ENCODE measurements at places on chromosomes 6 and 20.

DNA sequence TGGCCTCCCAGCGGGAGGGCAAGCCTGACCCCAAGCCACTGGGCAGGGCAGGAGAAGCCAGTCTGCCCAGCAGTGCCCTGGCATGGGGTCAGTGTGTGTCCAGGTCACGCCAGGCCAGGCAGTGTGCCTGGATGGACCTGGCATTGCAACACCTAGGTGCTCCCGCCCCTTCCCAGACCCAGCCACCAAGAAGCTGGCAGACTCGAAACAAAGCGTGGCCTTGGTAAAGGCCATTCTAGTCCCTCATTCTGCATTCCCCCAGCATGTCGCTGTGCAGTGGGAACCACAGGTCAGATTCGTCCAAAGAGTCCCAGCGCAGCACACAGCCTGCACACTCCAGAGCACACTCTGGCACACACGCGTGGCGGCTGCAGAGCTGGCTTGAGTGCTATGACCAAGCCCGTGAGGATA lies 19.3 kb upstream of the APMAP start:
- no peak for DNase-seq

GRCh38 chr20:4681991-4682401 lies 39.7 kb upstream of the PRND start:
- no peak for DNase-seq

GRCh38 chr6:120355822-120356221 lies 978.5 kb downstream of the TBC1D32 start:
- no peak for DNase-seq

DNA sequence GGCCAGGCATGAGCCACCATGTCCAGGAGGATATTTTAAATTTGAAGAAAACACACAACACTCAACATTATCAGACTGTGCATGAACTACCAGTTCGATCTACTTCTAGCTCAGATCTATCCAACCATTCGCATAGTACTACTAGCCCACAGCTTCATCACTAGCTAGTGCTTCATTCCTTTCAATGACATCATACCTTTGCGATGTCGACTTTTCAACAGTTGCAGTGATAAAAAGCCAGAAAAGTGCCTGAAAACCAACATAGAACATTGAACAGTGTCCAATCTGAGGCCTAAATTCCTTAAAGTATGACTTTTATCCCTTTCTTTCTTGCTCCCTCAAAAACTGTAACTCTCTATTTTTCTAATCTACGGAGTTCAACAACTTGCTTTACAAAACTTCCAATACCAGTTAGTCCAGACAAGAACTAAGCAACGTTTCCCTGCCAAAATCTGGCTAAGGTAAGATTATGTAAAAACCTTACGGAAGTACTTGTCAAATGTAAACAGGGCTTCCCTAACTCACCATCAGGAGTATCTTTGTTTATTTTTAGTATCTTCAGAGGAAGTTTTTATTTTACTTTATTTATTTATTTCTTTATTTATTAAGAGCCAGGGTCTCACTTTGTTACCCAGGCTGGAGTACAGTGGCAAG lies 434.0 kb upstream of the JARID2 start:
- DNase-seq, result no peak

GRCh38 chr6:62998022-62998421 lies 213.2 kb upstream of the FKBP1C start:
- DNase-seq, result no peak

GRCh38 chr6:33452496-33452895 lies 1.9 kb upstream of the ZBTB9 start:
- no peak for DNase-seq

DNA sequence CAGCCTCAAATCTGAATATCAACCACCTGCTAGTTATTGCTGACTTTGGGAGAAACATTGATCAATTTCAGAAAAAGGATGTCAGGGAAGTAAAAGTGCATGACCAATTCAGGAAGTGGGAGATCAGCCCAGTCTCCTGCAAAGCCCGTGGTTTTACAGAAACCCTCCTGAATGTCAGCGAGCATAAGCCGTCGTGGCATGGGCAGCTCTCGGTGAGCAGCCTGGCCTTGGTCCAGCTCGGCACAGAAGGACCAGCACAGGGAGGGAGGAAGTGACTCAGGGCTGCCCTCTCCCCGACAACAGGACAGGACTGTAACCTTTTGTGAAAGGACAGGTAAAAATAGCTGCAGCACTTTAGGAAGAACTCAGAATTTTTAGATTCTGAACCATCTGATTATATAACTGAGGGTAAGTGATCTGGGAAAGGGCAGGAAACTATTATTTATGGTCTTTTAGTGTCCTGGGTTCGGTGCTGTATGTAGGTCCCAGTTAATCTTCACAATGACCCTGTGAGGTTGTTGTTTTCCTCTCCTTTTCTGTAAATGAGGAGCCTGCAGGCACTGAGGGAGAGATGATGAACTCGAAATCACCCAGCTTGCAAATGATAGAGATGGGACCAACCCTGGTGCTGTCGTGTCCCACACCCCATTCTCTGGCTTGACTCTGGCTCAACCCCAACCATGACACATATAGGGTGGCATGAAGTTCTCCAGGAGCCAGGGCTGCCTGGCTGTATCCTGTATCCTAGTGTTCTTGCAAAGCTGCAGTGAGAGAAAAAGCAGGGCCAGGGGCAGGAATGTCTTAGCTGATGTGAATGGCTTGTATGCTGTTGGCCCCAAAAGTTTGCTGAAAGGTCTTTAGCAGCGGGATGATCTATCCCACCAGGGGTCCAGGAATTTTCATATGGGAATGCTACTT lies 37.6 kb downstream of the NRN1 start:
- no peak for DNase-seq

DNA sequence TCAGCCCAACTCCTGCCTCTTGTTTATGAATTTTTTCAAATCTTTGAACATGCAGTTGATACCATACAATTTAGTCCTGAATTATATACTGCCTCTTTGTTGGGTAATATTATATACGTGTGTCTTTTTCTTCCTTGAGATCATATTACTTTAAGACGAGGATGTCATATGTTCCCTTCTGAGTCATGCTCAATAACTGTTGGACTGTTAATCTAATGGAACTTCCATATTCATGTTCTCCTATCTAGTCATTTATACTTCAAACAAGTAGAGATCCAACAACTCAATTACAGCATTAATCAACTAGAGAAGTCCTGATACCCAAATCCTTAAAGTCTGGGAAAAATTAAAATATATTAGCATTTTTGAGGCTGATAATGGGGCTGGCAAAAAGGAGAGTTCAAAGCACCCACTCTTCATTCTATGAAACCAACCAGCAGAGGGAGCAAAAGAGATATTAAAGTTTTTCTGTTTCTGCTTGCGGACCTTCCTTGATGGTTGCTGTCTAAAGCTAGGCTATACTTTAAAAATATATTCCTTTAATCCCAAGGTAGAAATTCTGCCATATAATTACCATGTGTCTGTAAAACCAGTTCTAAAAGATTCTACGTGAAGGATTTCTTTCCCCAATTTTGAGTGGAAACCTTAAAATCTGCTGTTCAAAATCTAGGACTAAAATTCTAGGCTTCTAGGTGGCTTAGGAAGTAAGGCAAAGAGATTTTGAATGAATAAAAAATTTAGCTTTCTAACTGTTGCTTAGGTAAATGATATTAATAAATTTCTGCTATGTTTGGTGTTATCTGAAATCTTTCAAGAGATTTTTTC lies 498.9 kb downstream of the BCKDHB start:
- DNase-seq, result no peak

GRCh38 chr6:128848212-128848935 lies 34.6 kb upstream of the LAMA2 start:
- DNase-seq, result no peak

GRCh38 chr20:47201074-47201730 lies 155.3 kb downstream of the ZMYND8 start:
- no peak for DNase-seq

GRCh38 chr20:15395457-15395856 lies 1058.0 kb upstream of the FLRT3 start:
- no peak for DNase-seq

DNA sequence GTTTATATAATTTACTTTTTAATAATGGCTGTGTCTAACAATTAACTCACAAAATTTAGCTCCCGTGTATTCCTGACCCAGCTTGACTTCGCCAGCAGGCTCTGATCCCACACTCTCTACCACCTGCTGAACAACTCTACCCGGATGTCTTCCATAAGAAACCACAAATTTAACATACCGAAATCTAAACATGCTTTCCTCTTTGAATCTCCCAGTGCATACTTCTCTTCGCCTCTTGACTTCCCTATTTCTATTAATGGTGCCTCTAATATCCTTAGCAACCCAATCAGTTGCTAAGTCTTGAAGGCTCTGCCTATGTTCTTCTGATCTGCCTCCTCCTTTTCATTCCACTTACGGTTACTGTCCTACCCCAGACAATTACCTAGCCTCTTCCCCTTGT lies 4.6 kb upstream of the MYB start:
- no peak for DNase-seq

GRCh38 chr6:4091941-4092340 lies 13.0 kb upstream of the FAM217A start:
- DNase-seq, result no peak

DNA sequence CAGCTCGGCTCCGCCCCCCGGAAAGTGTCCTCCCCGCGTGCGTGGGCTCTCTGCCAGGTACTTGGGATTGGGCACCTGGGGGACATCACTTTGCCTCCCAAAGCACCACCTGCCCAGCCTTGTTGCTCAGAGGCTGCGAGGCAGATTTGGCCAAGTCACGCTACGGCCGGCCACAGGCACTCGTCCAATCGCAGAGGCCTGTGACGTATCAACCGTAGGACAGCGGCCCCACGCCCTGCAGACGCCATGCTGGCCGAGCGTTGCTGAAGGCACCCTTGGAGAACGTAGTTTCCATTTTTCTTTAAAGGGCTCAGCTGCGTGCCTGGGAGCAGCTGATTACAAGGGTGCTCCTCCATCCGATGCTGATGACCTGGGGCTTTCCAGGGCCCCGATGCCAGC lies 3.1 kb downstream of the NTSR1 start:
- DNase-seq, result peak; percentile 84

DNA sequence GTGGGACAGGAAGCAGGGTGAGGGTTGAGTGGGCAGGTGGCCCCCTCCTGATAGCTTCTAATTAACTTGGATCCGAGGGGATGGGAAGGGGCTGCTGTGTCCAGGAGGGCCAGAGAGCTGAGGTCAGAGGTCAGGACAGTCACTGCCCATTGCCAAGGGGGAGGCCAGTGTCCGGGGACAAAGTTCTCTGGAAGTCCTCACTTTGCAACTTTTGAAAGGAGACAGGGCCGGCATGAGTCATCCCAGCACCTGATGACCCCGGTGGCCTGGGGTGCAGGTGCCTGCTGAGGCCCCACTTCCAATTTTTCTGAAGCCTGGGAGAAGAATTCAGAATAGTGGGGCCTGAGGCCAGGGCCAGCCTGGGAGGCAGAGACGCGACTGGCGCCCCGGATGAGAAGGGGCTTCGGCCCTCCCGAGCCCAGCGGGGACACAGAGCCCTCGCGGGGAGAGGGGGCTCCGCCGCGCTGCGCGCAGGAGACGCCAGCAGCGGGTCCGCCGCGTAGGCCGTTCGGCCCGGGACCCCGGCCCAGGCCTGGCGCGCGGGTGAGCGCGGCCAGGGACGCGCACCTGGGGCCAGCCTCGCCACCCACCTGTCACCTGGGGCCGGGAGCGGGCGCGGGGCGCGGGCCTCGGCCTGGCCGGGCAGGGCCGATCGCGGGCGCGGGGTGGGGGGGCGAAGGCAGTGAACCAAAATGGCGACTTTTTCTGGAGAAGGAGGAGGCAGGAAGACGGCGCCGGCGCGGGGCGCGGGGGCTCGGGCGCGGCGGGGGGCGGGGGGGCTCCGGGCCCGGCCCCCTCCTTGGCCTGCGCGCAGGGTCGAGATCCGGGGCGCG lies 586 bp downstream of the ZNF512B start:
- DNase-seq, result no peak

DNA sequence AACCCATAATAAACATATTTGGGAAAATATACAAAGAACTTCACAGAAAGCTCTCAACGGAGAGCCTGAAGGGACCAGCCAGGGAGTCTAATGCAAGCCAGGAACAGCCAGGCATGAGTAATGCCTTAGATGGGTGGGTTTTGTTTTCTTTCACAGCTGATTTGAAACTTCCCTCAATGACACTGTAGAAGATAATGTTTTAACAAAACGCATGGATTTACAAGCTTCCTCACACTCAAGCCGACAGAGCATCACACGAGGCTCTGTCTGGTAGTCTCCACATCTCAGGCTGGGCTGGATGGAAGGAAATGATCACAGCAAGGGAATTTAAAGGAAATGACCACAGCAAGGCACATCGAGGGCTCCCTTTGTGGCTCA lies 113.9 kb downstream of the GMPR start:
- no peak for DNase-seq

GRCh38 chr6:15441215-15441868 lies 195.5 kb downstream of the JARID2 start:
- DNase-seq, result no peak

- no peak for DNase-seq
Measured at GRCh38 chr20:59560588-59561227, 43.6 kb upstream of the PHACTR3 start.

DNA sequence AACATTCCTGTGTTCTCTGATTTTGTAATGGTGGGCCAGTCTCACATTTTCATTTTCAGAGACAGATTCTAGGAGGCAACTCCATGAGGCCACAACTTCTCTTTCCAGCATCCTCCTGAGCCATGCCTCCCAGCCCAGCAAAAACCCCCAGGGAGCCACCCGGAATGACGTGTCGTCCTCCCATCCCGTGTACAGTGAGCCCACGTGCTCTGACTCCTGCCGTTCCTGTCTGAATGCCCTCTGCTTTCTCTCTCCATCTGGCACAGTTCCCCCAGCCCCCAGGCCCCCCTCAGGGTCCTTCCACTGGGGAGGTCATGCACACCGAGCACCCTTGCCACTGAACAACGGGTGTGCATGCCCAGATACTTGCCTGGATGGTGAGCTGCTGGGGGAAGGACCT lies 38.0 kb downstream of the C20orf203 start:
- DNase-seq, result no peak
